ENCODE measurements at places on chromosomes 3 and 15.

DNA sequence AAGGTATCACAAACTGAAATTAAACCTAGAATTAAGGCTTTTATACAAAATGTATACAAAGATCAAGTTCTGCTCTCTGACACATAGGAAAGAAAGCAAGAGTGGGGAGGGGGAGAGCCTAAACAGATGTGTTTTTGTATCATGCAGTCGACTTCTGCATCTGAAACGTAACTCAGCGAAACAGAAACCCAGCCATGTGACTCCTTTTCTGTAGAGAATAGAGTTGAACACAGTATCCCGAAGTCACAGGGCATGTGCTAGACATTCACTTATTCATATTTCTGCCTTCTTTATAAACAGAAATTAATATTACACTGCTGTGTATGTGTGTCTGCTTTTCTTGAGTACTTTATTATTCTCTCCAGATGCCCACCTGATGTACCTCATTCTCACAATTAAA is 121.0 kb downstream of the PDZRN3 start:
- no peak for DNase-seq

DNA sequence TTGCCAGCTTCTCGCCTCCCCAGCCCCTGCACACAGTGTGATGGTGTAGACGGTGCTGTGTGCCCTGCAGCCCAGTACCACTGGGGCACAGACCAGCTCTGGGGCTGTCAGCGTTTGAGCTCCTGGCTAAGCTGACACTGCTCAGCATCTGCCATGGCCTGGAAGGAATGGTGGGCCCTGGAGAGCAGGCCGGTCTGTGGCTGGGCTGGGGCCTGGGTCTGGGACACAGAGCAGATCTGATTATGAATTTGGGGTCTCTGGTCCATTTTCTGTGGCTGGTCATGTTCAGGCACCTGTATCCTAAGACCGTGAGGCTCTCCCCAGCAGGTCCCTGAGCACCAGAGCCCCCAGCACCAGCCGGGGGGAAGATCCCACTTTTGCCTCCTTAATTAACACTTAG is 34.7 kb downstream of the HCN4 start:
- DNase-seq = no peak

DNA sequence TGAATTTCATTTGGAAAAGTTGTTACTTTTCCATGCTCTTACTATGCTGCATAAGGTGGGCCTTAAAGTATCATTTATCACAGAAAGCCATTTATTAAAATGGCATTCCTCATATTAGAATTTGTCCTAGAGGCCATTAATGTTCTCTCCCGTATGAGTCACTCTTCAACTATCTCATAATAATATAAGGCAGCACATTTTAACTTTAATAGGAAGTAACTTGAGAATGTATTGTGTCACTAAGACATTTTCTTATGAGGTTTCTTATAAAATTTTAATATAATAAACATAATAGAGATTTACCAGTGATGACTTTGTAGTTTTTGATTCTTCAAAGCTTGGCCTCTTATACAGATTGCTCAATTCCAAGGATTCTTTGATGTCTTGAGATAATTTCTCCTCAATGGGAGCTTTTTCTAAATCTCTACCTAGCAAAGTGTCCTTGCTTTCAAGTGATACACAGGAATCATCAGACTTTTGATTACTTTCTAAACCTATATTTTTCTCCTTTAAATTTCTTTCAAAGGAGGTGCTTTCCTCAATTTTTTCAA is 74.7 kb downstream of the ZBBX start:
- no peak for DNase-seq

- DNase-seq = no peak
Observed at GRCh38 chr3:106065831-106066230, 197.0 kb upstream of the CBLB start.

DNA sequence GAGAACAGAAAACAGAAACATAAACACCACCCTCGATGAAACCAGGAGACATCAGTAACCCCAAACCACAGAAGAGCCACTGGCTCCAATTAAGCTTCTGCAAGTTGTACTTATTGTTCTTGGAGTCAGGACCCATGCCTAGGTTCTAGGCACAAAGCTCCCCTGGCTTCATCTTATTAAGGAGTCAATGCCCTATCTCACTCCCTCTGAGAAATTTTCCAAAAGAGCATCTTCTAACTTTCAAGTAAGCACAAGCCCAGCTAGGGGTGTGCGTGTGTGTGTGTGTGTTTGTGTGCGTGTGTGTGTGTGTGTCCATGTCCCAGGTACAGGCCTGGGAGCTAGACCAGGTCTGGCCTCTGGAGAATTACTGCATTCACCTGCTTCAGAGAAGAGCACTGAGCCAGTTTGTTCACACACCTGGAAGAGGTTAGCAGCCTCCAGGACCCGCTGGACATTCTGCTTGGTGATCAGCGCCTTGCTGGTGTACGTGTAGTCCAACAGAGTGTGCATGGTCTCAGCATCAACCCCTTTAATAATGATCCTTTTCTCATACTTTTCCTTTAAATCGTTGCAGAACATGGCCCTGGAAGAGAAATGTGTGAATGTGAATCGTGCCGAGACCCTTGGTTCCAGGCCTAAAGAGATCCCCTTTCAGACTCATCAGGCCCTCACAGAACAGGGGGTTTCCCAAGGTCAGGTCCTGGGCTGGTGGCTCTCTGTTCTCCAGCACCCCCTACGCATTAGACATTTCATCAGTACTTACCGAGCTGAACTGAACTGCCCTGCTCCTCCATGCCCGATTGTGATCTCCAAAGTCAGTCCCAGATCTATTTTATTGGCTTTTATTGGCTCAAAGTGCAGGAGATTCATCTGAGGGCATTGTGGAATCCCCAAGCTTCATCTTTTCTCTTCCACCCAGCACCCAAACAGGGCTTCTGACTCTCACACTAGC is 27.8 kb downstream of the KLHL6 start:
- DNase-seq = no peak

- no peak for DNase-seq
Observed at GRCh38 chr3:182802413-182803390, 9.4 kb downstream of the ATP11B start.

DNA sequence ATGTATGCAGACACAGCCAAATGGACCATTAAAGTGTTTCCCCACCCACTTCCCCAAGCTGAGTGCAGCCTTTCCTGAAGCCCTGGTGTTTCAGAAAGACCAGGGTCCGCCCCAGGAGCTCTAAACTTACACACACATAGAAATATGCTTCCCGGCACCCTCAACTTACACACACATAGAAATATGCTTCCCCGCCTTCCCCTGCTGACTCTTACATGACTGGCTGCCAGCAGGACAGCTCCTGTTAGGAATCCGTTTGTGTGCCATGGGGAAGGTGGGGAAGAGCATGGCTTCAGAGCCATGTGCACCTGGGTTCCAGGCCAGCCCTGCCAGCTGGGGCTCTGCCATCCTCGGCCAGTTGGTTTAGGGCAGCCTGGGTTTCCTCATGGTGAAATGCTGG is 3.6 kb downstream of the CLEC3B start:
- DNase-seq = no peak

DNA sequence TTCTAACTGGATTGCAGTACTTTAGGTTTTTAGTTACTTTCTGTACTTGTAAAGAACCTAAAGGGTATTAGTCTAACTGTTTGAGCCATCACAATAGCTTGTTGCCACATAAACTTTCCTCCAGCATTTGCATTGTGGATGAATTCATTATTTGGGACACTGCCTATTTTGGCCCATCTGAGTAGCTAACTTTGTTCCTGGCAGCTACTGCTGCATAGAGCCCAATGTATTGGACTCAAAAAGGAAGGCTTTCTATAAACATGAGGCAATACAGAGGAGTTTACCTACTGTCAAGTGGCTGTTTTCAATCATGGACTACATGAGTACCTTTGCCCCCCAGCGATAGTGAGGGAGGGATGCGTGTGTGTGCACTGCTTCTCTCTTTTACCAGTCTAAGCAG is 1.9 kb downstream of the ROBO2 start:
- no peak for DNase-seq

DNA sequence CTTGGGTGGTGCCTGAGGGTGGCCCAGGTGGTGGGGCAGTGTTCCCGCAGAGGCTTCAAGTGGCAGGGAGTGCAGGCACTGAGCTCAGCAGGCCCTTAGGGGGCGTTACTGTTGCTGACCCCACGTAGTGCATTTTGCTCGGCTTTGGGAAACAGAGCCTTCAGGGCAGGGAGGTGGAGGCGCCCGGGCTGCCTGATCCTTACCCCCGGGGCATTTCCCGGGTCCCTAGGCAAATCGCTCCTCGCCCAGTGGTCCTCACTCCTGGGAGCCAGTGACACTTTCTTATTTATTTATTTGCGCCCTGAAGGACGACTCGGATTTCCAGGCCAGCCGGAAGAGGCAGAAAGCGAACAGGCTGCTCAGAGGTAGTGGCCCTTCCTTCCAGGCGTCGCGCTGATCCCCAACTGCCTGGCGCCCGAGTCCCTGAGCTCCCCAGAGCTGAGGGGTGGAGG is 10.1 kb upstream of the FOXB1 start:
- DNase-seq = no peak

Data from Kasumi-1 (cell line).